ENCODE measurements at places on chromosomes 16 and 17.
A peak's percentile ranks its signal among the peaks of the same experiment; 100 is the strongest.

DNA sequence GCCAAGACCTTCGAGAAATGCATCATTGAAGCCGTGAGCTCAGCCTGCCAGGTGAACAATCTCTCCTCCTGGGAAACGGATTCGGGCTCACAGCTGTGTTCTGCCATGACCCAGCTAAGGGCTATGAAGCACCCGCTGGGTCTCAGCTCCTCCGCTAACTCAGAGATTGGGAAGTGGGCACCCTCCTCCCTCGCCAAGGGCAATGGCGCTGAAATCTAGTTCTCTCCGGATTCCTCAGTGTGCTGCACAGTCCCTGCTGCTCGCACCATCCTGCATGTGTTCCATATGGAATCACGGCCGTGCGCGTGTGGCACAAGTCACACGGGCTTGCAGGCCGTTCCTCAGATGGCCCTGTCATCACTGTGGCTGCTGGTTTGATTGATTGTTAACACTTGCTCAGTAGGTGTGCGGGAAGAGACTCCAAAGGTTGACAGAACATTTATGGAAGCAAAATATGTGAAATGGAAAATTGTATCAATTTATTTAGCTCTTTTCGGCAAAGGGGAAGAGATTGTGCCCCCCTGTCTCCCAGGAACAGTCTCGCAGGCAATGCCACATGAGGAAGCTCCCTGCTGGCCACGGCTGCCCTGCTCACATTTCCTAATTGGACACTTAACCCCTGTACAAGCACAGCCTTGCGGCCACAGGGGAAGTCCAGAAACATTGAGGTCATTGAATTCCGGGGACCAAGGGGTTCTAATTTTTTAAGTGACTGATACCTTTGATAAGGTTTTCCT is 58.8 kb downstream of the RNF213 start:
- no peak for DNase-seq
- no peak overlapping the region for H3K27ac ChIP-seq
- H3K27me3 ChIP-seq: no peaks in the 10 kb centered on the region
- peaks cover 61% of the 10 kb centered on the region for H3K36me3 ChIP-seq

GRCh38 chr17:21160401-21160800 is 33.6 kb downstream of the DHRS7B start:
- no peak overlapping the region for H3K27ac ChIP-seq
- H3K4me3 ChIP-seq: no peak overlapping the region
- no peaks in the 10 kb centered on the region for H3K27me3 ChIP-seq
- peaks cover 6% of the 10 kb centered on the region for H3K36me3 ChIP-seq
- DNase-seq: no peak
- peaks cover 18% of the 10 kb centered on the region for H3K4me1 ChIP-seq

- H3K4me3 ChIP-seq: no peak overlapping the region
- no peak overlapping the region for H3K27ac ChIP-seq
- H3K36me3 ChIP-seq: no peaks in the 10 kb centered on the region
- no peaks in the 10 kb centered on the region for H3K4me1 ChIP-seq
Measured at GRCh38 chr17:14712611-14713021, 411.7 kb downstream of the HS3ST3B1 start.

GRCh38 chr16:22928882-22929435 is 115.0 kb downstream of the HS3ST2 start:
- no peak for DNase-seq
- H3K27me3 ChIP-seq: peaks cover 48% of the 10 kb centered on the region
- no peak overlapping the region for H3K27ac ChIP-seq
- H3K4me3 ChIP-seq: no peak overlapping the region
- peaks cover 4% of the 10 kb centered on the region for H3K4me1 ChIP-seq
- no peaks in the 10 kb centered on the region for H3K36me3 ChIP-seq

- H3K4me3 ChIP-seq: peak overlapping the region; percentile 11
- DNase-seq: no peak
- H3K4me1 ChIP-seq: peaks cover 85% of the 10 kb centered on the region
- no peaks in the 10 kb centered on the region for H3K27me3 ChIP-seq
Measured at GRCh38 chr17:50267074-50267841, 7.0 kb upstream of the TMEM92 start.

GRCh38 chr16:56669005-56669839 is at the start of gene MT1H:
MT1H (plus strand) TSS chr16:56669814; CDS start chr16:56669885, 71 bp downstream.
- H3K4me3 ChIP-seq: no peak within 1 kb of the TSS
- no peak for DNase-seq
- peaks cover 99% of the 10 kb centered on the region for H3K27me3 ChIP-seq
- H3K27ac ChIP-seq: no peak within 1 kb of the TSS

DNA sequence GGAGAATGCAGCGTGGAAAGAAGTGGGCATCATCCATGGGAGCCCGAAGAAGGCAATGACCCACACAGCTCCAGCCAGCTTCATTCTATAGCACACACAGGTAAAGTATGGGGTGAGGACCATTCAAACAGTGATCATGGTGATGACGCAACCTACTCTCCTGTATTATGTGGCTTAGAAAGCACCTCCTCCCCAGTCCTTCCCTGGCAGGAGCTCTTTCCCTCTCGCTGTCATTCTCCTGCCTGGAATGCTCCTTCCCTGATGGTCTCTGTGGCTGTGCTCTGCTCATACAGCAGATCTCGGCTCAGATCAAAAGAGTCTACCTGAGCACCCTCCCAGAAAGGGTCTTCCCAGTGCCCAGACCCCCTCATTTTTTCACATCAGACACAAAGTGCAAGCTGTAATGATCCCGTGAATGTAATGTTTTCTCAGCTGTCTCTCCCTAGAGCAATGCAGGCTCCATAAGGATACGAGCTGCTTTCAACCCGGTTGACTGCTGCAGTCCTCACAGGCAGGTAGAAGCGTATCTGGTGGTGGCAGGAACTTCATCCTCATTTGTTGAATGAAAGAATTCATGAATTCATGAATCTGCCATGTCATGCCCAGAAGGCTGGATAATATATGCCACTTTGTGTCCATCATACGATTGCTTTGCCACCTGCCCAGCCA is 248.8 kb downstream of the HS3ST3A1 start:
- no peak overlapping the region for H3K4me3 ChIP-seq
- no peaks in the 10 kb centered on the region for H3K36me3 ChIP-seq
- H3K4me1 ChIP-seq: peaks cover 6% of the 10 kb centered on the region
- no peak for DNase-seq

Measured in mesothelial cell of epicardium (in vitro differentiated cells).